Type B pancreatic cell (in vitro differentiated cells): ENCODE measurements at places on chromosomes 13 and 19.

GRCh38 chr13:50140153-50140552 lies 124.9 kb downstream of the KCNRG start:
- no peak for DNase-seq

- DNase-seq, result no peak
Measured at GRCh38 chr13:90032841-90033493, 1314.5 kb upstream of the MIR17HG start.

- DNase-seq, result no peak
Measured at GRCh38 chr19:41116261-41116660, 2.0 kb downstream of the CYP2F1 start.

DNA sequence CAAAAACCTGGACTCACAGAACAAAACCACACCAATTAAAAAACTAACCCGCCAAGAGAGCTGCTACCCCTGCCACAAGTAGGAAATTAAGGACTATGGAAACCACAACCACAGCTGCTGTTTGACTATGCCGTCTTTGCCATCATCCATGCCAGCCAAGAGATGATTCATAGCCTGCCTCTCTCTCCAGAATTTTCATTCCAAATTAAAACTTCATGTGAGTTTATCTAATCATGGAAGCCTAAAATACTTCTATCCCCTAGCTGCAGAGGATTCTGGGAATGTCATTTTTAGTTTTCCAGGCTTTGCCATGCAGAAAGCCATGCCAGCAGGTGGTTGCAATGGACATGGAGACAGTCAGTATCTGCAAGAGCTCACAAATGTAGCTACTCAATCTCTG lies 27.6 kb upstream of the GTF2F2 start:
- no peak for DNase-seq

- no peak for DNase-seq
Measured at GRCh38 chr19:4852484-4852883, 15.0 kb downstream of the PLIN3 start.

DNA sequence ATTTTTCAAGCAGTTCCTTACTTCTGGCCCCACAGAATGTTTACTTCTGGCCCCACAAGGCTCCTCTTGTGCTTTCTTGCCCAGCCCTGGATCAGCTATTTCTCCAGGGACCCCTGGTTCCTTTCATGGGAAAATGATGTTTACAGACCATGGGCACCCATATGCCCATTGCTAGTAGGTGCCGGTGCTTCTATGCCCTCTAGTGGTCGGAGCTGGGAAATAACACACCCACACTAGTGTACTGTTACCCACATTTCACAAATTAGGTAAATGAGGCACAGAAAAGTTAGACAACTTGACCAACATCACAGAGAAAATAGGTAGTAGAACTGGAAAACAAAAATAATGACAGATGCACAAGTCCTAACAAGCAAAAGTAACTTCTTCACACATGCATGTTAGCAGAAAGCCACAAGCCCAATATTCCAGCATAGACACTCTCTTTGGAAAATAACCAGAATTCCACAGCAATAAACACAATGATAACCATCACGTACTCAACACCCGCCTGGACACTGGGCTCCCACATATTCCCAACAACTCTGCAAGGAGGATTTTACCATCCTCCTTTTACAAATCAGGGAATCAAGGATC lies 1.3 kb upstream of the CEACAM6 start:
- no peak for DNase-seq

- no peak for DNase-seq
Measured at GRCh38 chr13:44972956-44973581, 16.2 kb downstream of the NUFIP1 start.

DNA sequence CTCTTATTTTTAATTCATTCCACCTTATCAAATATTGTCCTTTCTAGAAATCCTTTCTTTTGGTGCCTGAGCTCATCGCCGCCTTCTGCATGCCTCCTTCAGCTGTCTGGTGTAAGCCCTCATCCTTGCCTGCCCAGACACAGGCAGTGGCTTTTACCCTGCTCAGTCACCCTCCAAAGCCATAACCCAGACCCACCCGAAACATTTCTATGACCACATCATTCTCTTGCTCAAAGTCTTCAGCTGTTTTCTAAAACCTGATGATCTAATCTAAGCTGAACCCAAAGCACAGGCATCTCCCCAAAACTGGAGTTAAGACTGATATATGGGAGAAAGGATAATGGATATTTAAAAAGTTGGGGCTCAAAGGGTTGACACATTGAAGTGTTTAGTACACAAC lies 753.7 kb upstream of the SGCG start:
- no peak for DNase-seq

GRCh38 chr19:51101171-51101865 lies 6.9 kb downstream of the CTU1 start:
- DNase-seq, result no peak

GRCh38 chr19:35963514-35963913 lies 27.3 kb downstream of the LRFN3 start:
- no peak for DNase-seq

- DNase-seq, result no peak
Measured at GRCh38 chr13:99191336-99191899, 9.2 kb upstream of the UBAC2 start.

- DNase-seq, result no peak
Measured at GRCh38 chr19:52741951-52742485, 7.2 kb upstream of the ZNF611 start.

DNA sequence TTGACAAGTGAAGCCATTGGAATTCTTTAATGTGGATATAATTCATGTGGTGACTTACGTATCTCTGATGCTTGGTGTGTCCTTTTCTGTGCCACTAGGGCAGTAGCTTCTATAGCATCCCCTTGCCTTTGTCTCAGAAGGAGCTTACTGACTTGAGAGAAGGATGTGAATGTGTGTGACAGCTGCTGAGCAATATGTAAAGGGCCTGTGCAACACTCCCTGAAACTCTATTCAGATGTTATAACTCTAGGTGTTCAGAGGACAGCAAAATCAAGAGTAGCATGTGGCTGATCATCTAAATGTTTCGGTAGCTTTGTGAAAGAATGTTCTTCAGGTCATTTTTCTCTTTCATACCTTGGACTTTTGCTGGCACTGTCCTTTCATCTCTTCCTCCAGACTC lies 189.5 kb downstream of the LMO7 start:
- DNase-seq, result no peak

DNA sequence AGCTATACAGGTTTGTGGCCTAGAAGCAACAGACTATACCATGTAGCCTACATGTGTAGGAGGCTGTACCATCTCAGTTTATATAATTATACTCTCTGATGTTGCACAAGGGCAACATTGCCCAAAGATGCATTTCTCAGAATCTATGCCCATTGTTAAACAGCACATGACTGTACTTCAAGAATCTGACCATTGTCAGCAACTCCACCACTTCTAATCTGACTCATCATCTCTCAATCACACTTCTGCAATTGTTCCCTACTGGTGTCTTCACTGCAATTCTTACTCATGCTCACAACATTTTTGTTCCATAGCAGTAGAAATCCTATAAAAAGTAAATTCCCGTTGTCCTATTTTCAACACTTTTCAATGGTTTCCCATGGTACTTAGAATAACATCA lies 63.9 kb upstream of the ATXN8OS start:
- DNase-seq, result no peak

DNA sequence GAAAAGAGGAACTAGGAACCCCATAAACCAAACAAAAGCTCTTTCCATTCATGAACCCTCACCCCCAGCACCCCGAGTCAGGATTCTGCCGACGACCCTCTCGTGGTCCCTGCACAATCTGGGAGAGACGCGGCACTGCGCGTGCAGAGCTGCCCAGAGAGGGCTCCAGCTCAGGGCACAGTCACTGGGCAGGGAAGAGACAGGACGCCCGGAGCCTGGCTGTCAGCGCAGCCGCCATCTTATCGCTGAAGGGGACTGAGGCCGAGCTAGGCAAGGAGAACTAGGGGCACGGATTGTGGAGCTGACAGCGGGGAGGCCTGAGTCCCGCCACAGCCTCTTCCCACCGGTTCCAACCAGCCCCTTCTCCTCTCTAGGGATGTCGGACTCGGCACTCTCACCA lies 349 bp downstream of the ZNF98 start:
- no peak for DNase-seq

DNA sequence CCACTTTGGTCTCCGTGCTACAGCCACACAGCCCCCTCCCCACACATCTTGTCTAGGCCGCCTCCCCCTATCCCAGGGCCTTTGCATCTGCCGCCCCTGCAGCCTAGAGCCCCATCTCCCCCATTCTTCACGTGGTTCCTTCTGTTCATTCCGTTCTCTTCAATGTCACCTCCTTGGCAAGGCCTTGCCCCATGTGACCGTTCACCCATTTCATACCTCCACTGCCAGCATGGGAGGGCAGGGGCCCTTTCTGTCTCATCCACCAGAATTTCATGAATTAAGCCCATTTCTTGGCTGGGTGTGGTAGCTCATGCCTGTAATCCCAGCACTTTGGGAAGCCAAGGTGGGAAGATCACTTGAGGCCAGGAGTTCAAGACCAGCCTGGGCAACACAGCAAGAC lies 15.7 kb upstream of the HNRNPM start:
- no peak for DNase-seq

GRCh38 chr19:30136611-30137195 lies 194.7 kb downstream of the URI1 start:
- no peak for DNase-seq

DNA sequence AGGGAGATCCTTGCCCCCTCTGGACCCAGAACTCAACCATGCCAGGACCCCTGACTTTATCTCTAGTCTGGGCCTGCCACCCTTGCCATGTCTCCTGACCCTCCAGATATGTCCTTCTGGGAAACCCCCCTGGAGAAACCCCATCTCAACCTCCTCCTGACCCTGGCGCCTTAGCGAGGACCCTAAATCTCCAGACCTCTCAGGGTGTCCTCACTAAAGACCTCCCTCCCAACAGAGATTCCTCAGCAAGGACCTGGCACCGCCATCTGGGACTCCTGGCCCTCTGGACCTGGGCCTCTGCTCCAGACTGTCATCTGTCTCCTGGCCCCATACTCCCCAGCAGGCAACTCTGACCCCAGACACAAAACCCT lies 1.3 kb downstream of the KCNK6 start:
- no peak for DNase-seq

DNA sequence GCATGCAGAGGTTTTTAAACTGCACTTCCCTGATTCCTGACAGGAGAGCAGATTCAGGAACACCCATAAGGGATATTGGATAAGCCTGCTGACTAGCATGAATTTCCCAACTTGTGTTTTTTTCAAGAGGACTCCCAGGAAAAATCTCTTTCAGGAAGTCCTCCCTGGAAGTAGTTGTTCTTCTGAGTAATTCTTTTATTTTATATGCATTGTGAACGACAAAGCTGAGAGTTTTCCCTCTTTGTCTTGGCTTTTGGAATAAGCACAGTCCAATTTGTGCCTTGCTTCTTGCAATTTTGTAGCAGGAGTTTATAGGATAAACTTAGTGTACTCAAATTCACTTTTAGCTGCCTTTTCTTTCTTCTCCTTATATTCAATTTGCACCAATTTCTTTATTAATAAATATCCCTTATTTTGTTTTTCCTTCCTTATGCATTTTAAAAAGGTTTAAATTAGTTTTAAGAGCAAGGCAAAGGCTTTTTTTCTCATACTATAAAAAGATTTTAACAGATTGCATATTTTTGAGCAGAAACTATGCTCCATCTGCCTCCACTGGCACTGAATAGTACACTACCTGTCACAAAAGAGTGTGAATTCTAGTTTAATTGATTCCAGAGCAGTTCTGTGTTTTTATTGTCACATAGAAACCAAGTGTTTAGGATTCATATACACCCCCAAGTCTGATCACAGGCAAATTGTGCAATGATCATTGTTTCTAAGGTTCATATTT lies 543.3 kb upstream of the SPRY2 start:
- no peak for DNase-seq

GRCh38 chr13:30763786-30764413 lies 28.6 kb downstream of the ALOX5AP start:
- no peak for DNase-seq

GRCh38 chr13:97506511-97506910 lies 72.5 kb downstream of the RAP2A start:
- no peak for DNase-seq

DNA sequence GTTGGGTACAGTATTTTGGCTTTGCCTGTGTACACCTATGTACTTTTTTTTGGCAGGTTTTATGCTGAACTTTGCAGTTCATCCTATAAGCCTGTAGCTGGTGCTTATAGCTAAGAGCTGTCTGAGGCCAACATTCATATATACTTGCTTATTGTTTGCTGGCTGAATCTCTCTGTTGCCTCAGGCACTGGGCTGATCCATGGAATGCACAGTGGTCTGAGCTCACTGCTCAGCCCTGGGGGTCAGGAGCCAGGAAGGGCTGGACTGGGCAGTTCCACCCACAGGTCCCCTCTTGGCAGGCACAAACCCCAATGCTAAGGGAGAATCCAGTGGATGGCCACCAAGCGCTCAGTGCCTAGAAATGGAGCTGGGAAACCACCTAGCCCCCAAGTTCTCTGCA lies 308.7 kb downstream of the MYO16 start:
- DNase-seq, result no peak

DNA sequence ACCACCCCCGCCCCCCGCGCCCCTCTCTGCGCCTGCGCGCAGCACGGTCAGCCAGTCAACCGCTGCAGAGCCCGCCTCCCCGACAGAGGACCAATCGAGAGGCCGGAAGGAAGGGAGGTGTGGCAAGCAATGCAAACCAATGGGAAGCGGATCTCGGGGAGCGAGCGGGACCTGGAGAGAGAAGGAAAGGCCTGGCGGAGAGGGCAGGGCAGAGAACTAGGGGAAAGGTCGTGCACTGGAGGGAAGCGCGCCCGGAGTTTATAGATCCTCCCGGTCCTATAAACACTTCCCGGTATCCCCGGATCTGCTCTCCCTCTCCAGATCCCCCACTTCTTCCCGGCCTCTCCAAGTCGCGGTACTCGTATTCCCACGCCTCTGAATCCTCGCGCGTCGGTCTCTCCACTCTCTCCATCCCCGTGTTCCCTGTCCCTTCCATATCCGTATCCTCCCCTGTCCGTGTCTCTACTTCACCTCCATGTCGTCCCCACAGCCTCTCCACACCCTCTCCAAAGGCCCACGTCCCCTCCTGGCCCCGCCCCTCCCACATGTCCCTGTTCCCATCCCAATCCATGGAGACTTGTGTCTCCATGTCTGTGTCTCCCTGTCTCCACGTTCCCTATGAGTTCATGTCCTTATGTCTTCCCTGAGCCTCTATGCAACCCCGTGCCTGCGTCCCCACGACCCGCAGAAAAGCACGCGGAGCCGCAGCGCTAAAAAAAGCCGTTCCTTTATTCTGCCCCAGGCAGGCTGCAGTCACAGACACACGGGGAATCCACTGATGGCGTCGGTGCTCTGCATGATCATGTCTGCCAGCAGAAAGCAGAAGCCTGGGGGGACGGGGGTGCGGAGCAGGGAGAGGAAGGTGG lies 434 bp upstream of the ETFB start:
- peak; percentile 95 for DNase-seq

DNA sequence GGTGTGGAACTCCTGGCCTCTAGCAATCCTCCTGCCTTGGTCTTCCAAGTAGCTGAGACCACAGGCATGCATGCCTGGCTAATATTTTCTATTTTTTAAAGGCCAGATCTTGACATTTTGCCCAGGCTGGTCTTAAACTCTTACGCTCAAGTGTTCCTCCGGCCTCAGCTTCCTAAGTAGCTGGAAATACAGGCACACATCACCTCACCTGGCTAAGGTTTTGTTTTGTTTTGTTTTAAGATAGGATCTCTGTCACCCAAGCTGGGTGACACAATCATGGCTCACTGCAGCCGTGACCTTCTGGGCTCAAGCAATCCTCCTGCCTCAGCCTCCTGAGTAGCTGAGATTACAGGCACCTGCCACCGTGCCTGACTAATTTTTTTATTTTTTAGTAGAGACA lies 5.5 kb upstream of the RLN3 start:
- no peak for DNase-seq
